ENCODE measurements at places on chromosomes 4 and X. TPM values are rescaled to one million over a fixed set of nuclear protein-coding genes. Genes with fewer than 3 reads are reported as not detected.

CCDC160 gene
- not detected for total RNA-seq

CD99L2 gene
- 39.1 TPM for total RNA-seq

GAGE1 gene
- total RNA-seq: not detected

DNA sequence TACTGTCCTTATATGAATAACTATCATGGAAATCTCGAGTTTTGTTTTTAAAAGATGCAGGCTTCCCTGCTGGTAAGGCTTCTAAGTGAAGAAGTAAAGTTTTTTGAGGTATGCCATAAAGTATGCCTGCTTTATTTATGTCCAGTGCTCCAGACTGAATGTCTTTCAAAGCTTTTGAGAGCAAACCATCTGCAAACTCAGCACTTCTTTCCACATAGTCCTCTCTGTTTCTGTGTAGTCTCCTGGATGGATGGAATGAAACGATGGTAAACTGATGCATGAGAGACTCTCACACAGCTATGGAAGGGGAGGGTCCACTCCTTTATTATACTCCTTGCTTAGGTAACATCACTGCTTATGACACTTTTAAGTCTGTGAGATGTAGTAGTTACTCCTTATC is 73.7 kb downstream of the NCAPG start:
- H3K27ac ChIP-seq: no peak overlapping the region
- H3K4me1 ChIP-seq: no peaks in the 10 kb centered on the region
- no peaks in the 10 kb centered on the region for H3K36me3 ChIP-seq
- no peak overlapping the region for H3K4me3 ChIP-seq
- no peaks in the 10 kb centered on the region for H3K27me3 ChIP-seq
